ENCODE measurements at places on chromosomes 6 and 20.

DNA sequence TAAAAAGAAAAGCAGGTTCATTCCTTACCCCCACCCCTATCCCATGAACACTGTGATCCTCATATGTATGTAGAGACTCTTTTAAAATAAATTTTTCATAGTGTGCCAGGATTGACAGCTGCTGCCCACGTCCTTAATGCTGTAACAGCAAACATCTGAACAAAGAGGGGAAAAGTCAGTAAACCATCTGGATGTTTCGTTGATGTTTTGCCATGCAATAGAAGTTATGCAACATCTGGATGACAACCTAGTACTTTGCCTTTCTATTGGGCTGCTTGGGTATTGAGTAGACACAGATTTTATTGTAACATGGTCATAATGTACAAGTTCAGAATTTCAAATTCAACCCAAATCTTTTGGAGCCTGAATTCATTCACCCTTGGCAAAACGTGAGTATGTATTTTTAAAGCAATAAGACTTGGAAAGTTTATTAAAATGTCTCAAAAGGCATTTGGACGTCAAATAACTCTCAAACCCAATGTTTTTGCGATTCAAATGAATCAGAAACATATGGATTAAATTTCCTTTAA, 500.3 kb downstream of the DHX35 start:
- DNase-seq = no peak

DNA sequence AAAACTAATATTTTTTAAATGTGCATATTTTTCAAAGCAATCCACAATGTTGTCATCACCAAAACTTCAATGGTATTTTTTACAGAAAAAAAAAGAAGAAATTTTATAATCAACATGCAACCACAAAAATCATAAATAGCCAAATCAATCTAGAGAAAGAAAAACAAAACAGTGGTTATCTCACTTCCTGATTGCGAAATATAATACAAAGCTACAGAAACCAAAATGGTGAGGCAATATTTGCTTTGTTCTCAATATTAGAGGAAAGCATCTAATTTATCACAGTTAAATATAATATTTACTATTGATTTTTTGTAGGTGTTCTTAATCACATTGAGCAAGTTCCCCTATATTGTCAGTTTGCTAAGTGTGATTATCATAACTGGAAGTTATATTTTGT, 720.7 kb upstream of the ADGRB3 start:
- DNase-seq = no peak

GRCh38 chr20:58515233-58516212, at the start of gene APCDD1L:
APCDD1L (minus strand) TSS chr20:58515399; CDS start chr20:58514707, 692 bp downstream.
- DNase-seq = no peak

- DNase-seq = no peak
Measured at GRCh38 chr6:147157930-147158329, 46.3 kb upstream of the STXBP5 start.

DNA sequence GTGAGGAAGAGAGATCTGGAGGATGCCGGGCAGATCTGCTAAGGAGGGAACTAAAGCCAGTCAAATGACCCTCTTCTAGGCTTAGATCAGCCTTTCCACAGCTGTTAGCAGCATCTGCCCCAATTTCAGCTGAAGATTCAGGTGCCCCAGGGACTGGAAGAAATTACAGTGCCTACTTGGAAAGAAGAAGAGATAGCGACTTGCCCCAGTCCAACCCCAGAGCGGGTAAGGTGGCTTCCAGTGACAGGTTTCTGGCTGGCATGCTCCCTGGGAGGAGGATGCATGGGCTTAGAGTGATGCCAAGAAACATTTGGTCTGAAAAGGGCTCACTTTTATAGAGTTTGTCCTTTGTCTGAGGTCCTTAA, 620 bp downstream of the TJAP1 start:
- DNase-seq = no peak

GRCh38 chr6:103723438-103724322, 1136.0 kb downstream of the HACE1 start:
- DNase-seq = no peak

- DNase-seq = no peak
Measured at GRCh38 chr6:73200735-73201134, 24.6 kb downstream of the KHDC1L start.

DNA sequence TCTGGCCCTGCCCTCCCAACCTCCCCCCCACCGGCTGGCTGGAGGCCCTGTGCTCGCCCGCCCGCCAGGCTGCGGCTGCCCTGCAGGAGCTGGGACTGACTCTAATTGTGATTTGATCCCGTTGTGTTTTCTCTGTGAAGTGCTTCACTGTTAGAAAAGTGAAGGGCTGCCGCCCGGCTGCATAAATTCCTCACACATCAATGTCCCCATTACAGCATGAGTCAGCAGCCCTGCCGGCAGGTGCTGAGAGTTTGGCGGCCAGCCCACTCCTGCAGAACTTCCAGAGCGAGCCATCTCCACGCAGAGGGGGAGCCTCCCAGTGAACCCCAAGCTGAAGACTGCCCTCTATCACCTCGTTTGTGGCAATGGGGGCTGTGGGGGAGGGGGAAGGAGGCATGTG, 137.9 kb downstream of the DLL1 start:
- peak; percentile 23 for DNase-seq

DNA sequence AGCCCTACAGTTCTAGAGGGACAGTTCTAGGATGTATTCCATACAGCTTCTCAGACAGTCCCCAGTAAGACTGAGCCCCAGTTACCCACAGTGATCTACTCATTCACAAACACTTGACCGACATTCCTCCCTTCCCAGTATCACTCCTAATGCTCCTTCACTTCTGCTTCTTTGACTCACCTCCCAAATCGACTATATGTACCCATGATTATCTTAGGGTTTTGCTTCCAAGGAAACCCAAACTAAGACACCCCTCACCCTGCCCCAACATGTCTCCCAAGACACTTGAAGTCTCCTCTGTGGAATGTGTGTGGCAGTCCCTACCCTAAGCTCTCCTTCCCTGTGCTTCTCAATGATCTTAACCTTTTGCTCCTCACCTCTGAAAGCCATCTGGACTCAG, 23.6 kb upstream of the TGM6 start:
- DNase-seq = no peak

DNA sequence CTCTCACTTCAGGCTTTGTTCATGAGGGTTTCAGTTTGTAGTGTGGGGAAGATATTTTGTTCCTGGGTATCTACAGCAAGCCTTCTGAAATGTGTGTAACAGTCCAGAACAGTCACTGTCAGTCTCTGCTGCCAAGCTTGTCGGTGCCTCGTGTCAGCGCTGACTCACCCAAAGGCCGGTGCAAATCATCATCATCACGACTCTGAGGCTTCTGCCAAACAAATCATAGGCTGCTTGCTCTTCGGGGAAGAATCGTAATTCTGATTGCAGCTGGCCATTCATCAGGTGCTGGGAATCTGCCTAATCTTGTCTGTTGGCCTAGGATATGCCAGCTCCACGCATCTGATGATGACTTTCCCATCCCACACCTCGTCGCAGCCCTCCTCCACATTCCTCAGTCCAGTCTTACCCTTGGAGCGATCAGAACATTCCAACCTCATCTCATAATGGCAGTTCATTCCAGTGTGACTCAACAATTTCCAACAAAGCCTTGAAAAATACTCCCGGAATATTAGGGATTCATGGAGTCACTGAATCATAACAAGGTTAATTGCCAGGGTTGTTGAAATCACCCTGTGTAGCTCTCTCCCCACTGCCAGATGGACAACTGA, 40.9 kb downstream of the ALDH8A1 start:
- DNase-seq = no peak

DNA sequence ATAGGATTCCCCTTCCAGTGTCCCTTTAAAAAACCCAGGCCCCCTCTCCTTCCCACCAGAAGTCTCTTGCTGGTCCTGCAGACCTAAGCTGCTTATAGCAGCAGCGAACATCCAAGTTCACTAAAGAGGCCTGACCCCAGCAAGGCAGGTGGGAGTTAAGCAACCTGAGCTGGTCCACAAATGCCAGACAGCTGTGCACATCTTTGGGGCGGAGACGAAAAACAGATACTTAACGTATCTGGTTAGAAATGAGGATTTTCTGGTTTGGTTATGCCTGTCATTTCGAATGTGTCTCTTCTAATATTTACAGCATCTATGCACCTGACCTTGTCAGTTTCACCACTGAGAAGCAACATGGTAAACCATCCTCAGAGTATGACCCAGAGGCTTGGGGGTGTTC, 87.8 kb downstream of the SLC2A10 start:
- DNase-seq = no peak

- no peak for DNase-seq
Measured at GRCh38 chr6:139407718-139408222, 33.3 kb upstream of the CITED2 start.

GRCh38 chr20:8118760-8119159, 13.3 kb upstream of the PLCB1 start:
- no peak for DNase-seq

DNA sequence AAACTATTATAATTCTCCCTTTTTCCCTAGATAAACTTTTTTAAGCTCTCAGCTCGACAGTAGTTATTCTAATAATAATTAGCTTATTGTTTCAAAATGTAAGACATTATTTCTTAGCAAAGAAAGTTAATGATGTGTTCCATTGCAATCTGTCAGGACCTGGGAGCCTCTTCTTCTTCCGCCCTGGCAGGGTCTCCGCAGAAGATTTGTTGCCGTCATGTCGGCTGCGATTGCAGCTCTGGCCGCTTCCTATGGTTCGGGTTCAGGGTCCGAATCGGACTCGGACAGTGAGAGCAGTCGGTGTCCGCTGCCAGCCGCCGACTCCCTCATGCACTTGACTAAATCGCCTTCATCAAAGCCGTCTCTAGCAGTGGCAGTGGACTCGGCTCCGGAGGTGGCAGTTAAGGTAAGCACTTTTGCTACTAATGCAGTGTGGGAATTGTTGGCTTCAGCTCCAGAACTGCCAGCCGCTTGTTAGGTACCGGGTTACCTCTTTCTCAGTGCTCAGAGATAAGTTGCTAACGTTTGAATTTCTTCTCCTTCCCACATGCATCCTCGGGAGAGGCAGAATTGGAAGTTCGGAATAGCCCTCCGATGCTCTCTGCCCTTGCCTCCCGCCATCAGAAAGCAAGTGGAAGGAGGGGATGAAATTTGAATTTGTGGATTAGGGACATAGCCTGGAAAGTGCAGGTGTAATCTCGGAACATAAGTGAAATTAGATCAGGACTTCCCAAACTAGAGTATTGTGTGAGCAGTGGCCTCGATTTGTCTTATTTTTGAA, at the start of gene CDC40:
CDC40 (plus strand) TSS at position 200 of the 781 bp plus-strand sequence; CDS start at position 218, 18 bp downstream.
- DNase-seq = peak; percentile 66

- no peak for DNase-seq
Measured at GRCh38 chr6:88641178-88641903, 322.1 kb downstream of the RNGTT start.

DNA sequence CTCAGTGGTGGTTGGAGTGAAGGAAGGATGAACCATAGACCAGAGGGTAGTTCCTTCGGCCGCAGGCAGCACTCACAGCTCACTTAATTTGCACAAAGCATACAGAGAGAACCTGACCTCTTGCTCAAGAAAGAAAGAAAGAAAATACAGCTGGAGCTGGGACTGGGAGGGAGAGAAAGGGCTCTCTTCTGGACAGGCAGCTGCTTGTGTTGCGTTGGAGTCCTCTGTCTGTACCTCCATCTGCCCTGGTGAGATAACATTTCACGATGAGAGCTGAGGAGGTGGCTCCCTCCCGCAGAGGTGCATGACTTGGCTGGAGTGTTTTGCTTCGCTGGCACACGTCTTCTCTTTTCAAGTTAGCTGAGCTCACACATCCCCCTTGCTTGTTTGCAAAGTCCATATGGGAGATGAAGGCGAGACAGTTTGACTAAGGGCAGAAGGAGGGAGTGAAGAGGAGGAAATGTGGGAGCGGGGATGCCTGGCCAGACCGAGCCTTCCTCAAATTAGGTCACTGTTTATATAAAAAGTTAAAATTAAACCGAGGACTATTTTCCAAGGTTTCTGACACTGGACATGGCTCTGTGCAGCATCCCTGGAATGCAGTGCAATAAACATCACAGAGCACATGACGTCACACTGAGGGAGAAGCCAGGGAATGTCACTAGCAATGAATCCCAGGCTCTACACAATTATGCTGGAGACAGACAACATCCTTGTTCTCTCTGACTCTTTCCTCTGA, 359.4 kb downstream of the CD83 start:
- no peak for DNase-seq

DNA sequence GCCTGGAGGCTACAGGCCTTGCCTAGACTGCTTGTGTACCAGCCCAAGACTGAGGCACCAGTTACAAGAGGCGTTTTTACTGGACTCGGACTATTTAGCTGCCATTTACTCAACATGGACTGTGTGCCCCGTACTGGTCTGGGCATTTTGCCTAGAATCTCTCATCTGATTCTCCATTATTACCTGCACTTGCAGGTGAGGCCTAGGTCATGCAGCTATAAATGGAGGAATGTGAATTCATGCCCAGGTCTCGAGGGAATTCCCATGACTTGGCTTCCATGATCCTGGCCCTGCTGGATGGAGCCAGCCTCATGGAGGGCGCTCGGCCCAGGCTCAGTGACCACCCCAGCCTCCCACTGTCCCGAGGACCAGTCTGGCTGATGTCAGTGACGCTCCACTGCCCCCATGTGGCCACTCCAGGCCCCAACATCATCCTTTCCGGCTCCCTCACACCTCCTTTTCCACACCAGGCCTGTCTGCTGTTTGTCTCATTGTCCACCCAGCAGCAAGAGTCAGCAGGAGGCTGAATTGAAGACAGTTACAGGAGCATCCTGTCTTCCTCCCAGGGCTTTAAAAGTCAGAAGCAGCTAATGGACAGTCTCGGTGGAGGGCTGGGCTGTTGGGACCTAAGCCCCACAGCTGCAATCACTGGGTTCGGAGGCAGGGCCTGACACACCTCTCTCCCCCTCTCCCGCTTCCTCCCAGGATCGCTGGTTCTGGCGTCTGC, 8.7 kb downstream of the MMP24OS start:
- DNase-seq = no peak

- DNase-seq = no peak
Measured at GRCh38 chr6:5695260-5696245, 311.2 kb downstream of the NRN1 start.

DNA sequence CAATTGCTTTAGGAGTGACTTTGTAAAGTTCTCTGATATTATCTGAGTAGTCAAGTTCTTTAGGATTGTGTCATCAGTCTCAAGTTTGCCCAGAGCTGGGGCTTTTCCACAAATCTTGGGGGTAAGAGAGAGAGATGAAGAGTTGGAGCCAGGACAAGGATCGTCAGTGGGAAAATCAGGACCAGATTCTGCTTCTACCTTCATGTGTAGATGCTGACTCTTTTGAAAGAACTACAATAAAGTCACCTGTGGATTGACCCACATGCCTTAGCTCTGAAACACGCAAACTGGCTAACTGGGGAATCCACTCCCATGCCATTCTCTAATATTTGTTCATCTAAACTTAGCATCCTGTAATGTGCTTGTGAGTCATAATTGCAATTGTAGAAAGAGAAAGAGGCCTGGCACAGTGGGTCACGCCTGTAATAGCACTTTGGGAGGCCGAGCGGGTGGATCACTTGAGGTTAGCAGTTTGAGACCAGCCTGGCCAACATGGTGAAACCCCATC, 15.6 kb upstream of the BICRAL start:
- DNase-seq = no peak

GRCh38 chr6:137589067-137589848, 95.1 kb upstream of the OLIG3 start:
- peak; percentile 38 for DNase-seq

GRCh38 chr6:117540670-117541069, 58.2 kb downstream of the DCBLD1 start:
- DNase-seq = no peak
